Activated naive CD4-positive, alpha-beta T cell treated with anti-CD3 and anti-CD28 coated beads, Interleukin-2, amount 10 ng/mL, durations not matched to agents 7 days and 5 days (primary cell): ENCODE measurements at places on chromosomes 2 and 18.

DNA sequence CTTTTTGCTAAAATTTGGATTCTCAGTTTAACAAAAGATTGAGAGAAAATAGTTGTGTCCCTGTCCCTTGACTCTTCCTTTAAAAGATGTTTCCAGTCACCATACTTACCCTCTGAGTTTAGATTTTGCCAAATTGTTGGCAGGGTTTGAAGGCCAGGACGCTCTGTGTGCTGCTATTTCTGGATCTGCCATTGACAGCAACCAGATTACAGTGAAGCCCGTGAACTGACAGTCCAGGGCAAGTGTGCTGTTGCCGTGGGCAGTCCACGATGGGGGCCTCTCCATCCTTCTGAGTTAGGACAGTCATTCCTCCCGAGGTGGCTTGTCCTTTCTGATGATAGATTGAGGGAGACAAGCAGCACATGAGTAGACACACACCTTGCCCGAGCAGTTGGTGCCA lies 89.9 kb downstream of the PTPRM start:
- DNase-seq = no peak

DNA sequence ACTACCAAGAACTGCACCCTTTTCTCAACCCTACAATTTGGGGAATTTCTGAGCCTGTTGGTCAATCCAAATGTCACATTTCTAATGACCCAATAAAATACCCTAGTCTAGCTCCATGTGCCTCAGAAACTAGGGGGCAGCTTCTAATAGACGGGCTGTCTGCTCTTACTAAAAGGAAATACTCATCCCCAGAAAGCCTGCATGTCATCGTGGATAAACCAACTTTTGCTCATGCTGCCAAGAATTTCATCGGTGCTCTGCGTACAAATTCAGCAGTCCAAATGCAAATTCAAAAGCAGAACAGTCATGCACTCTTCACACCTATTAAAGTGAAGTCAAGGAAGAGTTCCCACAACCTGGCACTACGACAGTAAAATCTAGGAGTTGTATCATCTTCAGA lies 377.3 kb downstream of the LNPK start:
- no peak for DNase-seq

GRCh38 chr2:152580714-152581113 lies 136.5 kb downstream of the PRPF40A start:
- no peak for DNase-seq

DNA sequence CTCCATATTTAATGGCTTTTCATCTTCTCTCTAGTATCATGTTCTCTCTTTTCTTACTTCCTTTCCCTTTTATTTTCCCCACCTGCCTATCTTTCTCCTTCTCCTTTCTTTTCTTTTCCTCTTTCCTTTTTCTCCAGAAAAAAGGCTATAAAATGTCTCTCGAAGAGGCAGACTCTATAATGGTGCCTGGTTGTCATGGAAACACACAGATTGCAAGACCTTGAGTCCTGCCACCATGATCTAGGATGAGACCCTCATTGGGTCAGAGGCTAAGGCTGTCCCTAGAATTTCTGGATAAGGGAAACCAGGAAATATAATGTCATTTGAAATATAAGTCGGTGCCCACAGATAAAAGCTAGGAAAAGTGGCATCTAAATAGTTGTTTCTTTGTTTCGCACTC lies 36.5 kb upstream of the LHCGR start:
- DNase-seq = no peak

DNA sequence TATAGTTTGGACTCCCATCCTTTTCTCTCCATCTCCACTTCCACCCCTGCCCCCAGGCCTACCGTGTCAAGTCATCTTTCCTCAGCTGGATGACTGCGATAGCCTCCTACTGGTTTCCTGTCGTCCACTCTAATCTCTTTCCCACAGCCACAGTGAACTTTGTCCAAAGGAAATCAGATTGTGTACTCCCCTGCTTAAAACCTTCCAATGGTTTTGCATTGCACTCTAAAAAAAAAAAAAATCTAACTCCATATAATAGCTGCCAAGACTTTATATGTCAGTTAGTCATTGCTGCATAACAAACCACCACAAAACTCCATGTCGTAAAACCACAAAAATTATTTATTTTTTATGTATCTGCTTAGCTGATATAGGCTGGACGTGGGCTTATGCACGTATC lies 160.2 kb upstream of the CCDC68 start:
- DNase-seq = no peak

DNA sequence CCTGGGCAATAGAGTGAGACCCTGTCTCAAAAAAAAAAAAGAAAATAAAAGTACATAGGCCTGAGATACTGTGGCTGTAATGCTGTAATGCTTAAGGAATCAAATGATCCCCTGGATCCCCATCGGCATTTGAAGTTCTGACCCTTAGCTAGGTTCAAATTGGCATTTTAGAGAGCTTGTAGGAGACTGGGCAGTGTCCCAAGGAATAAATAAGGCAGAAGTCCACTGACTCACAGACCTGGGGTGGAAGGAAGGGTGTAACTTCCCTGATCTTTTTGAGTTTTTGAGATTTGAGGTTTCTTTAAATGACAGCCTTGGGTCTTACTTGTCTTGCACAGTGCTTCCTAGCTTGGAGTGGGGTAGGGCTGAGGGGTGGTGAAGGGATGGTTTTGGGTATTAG lies 553.7 kb downstream of the SLC4A3 start:
- no peak for DNase-seq

DNA sequence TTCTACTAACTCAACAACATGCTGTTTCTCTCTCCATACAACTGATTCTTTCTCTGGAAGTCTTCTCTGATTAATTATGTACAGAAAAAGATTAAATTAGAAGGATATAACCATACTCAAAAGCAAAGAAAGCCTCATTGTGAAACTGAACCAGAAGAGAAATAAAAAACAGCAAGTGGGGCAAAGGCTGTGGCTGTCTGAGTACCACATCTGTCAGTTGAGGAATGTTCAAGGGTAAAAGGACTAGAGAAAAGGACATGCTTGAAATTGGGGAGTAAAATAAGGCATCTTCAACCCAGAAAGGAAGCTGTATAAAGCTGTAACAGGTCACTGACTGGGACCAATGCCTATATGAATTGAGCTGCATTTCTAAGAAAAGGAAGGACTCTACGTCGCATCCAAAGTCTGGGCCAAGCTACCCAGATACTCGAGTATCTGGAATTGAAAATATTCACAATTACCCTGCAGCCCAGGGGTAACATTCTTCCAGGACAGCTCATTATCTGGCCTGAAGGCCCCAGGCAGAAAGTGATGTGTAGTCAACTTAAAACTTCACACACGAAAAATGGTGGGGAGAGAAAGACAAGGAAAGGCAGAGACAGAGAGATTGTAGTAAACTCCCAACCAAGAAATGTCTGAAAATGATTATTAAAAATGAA lies 356.0 kb upstream of the GALNT5 start:
- no peak for DNase-seq

DNA sequence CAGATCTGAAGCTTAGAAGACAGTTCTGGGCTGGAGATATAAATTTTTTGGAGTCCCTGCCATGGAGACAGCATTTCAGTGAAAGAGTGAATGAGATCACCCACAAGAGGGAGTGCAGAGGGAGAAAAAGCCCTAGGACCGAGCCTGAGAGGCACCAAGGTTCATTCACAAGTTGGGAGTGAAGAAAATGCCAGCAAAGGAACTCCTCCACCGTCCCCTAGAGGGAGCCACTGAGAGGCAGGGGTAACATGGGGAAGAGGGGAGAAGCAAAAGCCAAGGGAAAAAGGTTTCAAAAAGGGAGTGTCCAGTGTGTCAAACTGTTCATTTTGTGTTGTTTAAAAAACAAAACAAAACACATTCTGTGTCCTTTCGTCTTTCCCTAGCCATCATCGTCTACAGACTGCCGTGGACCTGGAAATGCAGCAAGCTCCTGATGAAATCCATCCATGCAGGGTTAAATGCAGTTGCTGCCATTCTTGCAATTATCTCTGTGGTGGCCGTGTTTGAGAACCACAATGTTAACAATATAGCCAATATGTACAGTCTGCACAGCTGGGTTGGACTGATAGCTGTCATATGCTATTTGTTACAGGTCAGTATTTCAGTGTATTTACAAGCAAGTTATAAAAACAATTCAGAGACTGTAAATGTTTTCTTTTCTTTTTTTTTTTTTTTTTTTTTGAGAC lies 19.1 kb downstream of the CYBRD1 start:
- DNase-seq = peak; percentile 28
